Melanocyte of skin (primary cell): ENCODE measurements at places on chromosomes 6 and 20. TPM values are rescaled to one million over a fixed set of nuclear protein-coding genes. Genes with fewer than 3 reads are reported as not detected.

FBXL4 gene
- 19.3 and 62.2 TPM in 2 replicates for total RNA-seq

MAFB gene
- total RNA-seq: 1.5 and 1.7 TPM in 2 replicates

KCNK5 gene
- total RNA-seq: not detected in 2 replicates

GSTA2 gene
- total RNA-seq: not detected in 2 replicates

REM1 gene
- not detected in 2 replicates for total RNA-seq

TNNC2 gene
- total RNA-seq: not detected in 2 replicates

PTK6 gene
- total RNA-seq: 0.34 and 0.36 TPM in 2 replicates

PDYN gene
- not detected in 2 replicates for total RNA-seq

BPIFB4 gene
- not detected in 2 replicates for total RNA-seq

ARMC12 gene
- 0.15 and 0.33 TPM in 2 replicates for total RNA-seq

FHL5 gene
- total RNA-seq: not detected in 2 replicates

BPIFB1 gene
- total RNA-seq: not detected in 2 replicates

WDR27 gene
- 10.3 and 24.4 TPM in 2 replicates for total RNA-seq

IP6K3 gene
- total RNA-seq: 2.6 and 2.7 TPM in 2 replicates

HTR1B gene
- total RNA-seq: 0.73 TPM in 1 of 2 replicates, not detected in the other

ZNF133 gene
- 8.9 and 12.7 TPM in 2 replicates for total RNA-seq

PROCR gene
- total RNA-seq: 6.9 and 23.6 TPM in 2 replicates
